ENCODE measurements at places on chromosomes 7 and 10.

- DNase-seq, result no peak
These were observed 103.7 kb upstream of the ANKRD1 start for GRCh38 chr10:91024541-91024940.

- DNase-seq, result no peak
These were observed 370.0 kb upstream of the GHITM start for GRCh38 chr10:83769281-83769820.

GRCh38 chr10:17200001-17200911, 1.2 kb downstream of the TRDMT1 start:
- no peak for DNase-seq

- DNase-seq, result no peak
These were observed 120.3 kb downstream of the ZNF438 start for GRCh38 chr10:30911303-30911863.

DNA sequence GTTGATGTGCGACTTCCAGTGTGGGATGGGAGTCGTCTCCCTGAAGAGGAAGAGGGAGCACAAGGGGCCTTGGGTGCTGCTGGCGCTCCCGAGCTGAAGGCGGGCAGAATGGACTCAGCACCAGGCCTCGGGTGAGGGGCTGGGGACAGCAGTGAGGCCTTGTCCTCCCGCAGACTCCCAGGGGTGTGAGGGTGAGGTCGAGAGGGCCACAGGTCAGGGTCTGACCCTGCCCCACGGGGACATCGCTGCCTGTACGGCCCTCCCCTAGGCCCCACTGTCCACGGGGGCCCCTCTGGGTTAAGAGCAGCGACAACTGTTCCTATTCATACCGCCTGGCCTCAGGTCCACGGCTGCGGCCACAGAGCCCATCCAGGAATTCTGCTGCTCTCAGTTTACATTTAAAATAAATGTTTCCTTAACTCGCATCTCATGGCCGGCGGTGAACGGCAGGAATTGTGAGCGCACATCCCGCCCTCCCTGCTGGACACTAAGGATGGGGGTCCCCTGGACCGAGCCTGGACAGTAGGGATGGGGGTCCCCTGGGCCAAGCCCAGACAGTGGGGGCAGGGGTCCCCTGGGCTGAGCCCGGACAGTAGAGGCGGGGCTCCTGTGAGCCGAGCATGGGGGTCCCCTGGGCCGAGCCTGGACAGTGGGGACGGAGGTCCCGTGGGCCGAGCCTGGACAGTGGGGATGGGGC, 61.7 kb downstream of the PDGFA start:
- no peak for DNase-seq

DNA sequence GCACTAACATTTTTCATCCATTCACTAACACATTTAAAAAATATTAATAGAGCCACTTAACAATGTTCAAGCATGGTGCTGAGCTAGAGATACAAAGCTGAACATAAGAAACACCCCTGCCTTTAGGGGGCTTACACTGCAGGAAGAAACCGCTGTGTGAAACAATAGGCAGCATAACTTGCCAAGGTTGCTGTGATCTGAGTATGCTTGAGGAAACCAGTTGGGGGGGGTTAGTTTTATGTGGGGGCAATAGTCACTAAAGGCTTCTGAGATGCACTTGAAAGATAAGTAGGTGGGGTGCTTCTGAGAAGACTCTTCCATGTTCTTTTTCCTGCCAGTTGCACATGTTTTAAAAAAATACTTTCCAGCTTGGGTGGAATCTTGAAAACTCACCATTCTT, 2.8 kb downstream of the RBM17 start:
- no peak for DNase-seq

DNA sequence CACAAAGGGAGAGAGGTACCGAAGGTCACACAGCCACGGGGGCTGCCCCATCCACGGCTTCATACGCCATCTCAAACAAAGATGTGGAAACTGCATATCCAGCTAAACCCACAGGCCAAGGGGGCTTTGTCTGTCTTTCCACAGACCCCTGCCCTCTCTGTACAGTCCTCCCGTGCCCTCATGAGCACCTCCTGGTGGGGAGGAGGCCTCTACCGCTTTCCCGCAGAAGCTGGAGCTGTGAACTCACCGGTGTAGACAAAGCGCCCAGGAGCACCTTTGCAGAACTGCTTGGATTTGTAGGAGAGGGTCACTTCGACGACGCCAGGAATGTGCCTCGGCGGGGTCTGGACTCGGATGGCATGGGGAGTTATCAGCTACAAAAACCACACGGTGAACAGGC, 97.2 kb downstream of the EBF3 start:
- no peak for DNase-seq

DNA sequence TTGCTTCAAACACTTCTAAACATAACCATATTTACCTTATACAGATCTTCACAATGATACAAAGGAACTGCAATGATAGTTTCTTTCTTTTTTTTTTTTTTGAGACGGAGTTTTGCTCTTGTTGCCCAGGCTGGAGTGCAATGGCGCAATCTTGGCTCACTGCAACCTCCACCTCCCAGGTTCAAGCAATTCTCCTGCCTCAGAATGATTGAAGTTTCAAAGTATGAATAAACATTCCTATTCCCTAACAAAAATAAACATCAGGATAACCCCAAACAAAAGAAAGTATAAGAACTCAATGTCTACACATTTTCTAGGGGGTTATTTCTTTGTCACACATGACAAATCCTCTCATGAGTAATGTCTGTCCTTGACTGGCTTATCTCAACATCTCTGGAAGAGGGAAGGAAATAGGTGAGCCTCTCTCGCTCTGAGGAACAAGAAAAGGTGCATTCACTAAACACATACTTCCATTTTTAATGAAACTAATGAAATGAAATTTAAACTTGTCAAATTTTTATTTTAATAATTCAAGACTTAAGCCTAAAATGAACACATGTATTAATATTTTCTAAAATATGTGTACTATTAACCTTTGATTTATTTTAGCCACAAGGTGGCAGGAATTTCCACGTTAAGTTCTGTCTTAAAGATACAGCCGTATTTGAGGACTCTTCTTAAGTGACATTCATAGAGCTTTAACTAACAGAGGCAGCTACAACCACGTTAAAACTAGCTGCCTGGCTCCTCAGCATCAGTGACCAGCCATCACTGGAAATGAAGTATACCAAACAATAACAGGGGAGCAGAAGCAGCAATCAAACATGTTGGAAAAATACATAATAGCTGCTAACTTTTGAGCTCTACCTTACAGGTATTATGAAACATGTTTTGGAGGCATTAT, 58.3 kb downstream of the MALSU1 start:
- no peak for DNase-seq

DNA sequence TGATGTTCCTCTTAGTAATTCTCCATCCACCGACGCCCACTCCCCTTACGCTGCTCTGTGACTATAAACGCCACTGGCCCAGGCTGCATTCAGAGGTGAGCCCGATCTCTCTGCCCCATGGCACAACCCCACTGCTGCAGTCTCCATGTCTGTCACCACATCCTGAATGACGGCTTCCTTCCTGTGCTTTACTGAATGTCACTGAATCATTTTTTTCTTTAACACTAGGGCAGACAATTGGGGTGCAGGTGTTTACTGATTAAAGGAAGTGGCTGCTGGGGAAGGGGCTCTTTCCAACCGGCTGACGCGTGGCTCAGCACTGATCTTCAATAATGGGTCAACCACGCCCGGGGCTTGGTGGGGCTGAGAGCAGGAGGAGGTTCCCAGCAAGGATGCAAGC, 208.3 kb downstream of the USP6NL start:
- DNase-seq, result no peak

DNA sequence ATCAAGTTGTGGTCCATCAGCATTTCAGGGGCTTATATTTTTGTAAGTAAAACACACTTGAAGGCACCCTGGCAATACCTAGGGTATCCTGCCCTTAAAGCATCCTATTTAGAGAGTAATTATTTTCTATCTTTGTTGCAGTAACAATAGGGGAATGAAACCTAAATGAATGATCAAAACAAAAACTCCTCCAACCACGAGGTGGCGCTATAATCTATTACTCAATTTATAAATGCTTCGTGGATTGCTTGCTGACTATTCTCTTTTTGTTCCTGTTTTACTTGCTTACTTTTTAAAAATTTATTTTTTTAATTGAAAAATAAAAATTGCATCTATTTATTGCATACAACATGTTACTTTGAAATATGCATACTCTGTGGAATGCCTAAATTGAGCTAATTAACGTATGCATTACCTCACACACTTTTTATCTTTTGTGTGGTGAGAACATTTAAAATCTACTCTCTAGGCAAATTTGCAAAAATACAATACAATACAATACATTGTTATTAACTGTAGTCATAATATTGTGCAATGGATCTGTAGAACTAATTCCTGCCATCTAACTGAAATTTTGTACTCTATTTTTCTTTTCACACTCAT, 147.7 kb upstream of the BMPER start:
- DNase-seq, result no peak

DNA sequence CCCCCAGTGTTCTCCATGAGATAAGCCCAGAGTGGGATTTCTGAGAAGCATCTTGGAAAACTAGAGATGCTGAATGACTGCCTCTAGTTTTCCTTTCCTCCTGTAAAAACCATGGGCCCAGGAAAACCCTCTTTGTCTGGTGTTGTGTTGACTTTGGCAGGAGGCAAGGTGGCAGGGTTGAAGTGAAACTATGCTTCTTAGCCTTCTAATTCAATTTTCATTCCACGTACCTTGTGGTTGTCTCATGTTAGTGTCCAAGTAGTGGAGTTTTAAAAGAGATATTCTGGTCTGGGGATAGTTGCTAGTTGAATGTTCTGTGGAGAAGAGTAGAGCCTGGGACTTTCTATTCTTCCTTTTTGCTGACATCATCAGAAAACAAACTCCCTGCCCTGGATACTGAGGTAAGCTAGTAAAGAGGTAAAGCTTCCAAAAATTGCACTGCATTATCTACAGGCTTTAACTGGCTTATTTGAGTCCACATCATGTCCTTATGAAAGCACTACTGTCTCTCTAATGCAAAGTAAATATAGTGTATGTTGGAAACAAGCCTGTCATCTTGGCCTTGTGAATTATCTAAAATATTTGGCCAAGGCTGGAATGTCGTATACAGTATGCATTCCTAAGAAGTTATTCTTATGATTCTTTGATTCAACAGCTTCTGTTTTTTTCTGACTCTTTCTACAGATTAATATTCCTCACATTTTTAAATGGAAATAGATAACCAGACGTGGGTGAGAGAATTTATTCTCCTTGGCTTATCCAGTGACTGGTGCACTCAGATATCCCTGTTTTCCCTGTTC, at the start of gene OR2F2:
OR2F2 (plus strand) TSS at position 708 of the 800 bp plus-strand sequence; CDS start at position 708, 0 bp downstream.
- peak; percentile 22 for DNase-seq

GRCh38 chr10:114043532-114044246, at the start of gene ADRB1:
Gene ADRB1 (plus strand): TSS chr10:114043866. CDS start chr10:114044133, 267 bp downstream.
- no peak for DNase-seq

DNA sequence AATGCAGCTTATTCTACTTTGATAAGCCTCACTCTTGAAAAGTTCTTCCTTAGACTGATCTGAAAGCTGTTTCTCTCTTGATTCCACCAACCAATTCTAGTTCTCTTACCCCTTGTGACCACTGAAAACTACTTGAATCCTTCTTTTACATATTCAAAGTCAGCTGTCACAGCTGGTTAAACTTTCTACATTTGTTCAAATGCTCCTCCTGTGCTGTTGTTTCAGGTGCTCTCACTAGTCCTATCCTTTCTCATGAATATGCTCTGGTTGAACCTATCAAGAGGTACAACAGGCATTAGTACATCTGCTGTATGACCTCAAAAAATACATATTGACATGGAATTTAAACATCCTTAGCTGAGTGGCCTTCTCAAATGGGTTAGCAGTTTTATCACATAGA, 91.5 kb downstream of the MYO3A start:
- no peak for DNase-seq

DNA sequence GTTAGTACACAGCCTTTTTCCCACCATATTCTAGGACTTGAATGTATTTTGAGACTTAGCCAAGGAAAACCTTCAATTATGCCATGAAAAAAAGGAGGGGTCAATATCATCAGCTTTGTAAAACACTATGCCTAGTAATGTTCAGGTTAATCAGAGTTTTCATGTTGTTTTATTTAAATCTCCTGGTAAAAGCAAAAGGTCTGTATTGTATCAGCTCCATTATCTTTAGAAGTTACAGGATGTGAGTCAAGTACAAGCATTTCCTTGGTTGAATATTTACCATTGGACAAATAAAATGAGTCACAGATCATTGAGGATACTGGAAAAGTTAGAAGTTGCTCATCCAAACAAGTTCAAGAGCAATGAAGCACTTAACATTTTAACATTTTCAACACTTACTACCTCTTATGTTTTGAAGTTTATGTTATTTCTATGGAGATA, 89.9 kb upstream of the CAPZA2 start:
- no peak for DNase-seq

DNA sequence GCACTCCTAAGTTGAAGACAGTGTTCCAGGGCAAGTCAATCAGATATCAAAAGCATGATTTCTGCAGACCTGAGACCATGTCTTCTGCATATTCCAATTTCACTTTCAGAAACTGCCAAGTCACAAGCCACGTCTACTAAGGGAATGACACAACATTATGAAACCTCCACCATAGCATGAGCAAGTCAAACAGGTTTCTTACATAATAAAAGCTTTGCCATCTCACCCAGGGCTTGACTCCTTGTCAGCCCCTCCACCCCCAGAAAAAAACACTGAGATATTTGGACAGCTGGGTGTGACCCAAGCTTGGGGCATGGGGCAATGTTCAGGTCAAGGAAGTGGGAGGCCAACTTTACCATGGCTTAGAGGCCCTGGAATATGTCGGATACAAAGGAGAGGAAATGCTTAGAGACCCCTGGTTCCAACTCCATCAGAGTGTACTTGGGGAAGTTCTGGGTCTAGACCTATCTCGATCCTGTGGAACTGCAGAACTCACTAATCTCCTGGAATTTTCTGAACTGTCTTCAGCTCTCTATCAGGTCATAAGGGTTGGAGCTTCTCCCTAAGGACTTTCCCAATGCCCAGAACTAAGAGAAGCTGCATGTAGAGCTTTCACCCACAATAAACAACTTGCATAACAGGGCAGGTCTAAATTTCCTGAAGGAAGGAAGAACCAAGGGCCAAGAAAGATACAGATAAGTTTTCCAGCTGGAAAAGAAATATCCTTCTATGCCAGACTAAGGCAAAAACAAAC, 80.6 kb upstream of the NAMPT start:
- DNase-seq, result no peak

DNA sequence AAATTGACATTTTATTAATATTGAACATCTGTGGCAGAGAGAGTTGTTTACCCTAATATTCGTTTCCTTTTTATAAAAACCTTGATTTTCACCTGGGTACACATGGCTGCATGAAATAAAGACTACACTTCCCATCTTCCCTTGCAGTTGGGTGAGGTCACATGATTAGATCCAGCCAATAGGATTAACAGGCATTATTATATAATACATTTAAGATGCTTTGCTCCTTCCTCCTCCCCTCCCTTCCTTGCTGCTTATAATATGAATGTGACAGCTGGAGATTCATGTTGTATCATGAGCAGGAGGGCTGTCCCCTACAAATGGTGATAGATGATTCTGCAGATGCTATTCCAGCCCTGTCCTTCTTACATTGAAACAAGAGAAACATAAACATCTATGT, 146.6 kb downstream of the SH2D4B start:
- no peak for DNase-seq

- no peak for DNase-seq
These were observed 97.2 kb upstream of the SEMA3A start for GRCh38 chr7:84291756-84292155.
